Mesothelial cell of epicardium (in vitro differentiated cells): ENCODE measurements at places on chromosomes 4 and X. TPM values are rescaled to one million over a fixed set of nuclear protein-coding genes. Genes with fewer than 3 reads are reported as not detected.

GRCh38 chrX:15946783-15947580 is 92.4 kb upstream of the AP1S2 start:
- no peak for DNase-seq
- no peak overlapping the region for H3K4me3 ChIP-seq
- H3K4me1 ChIP-seq, result peaks cover 25% of the 10 kb centered on the region
- H3K27me3 ChIP-seq, result no peaks in the 10 kb centered on the region

DNA sequence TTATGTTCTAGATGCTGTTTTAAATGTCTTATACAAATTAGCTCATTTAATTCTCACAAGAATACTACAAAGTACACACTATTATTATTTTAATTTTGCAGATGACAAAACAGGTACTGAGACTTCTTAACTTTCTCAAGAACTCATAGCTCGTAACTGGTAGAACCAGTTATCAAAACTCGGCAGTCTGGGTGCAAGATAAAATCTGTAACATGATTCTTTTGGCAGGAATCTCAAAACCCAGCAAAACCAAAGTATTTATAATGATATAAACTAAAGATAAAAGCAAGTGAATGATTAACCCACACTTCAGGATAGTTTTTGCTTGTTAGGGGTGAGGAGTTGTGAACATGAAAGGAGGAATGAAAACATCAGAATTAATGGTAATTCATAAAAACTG is 27.6 kb downstream of the CLNK start:
- H3K36me3 ChIP-seq, result peaks cover 12% of the 10 kb centered on the region
- H3K27me3 ChIP-seq, result no peaks in the 10 kb centered on the region
- peaks cover 54% of the 10 kb centered on the region for H3K4me1 ChIP-seq
- no peak for DNase-seq

GRCh38 chr4:122221322-122221721 is 69.2 kb downstream of the BLTP1 start:
- peaks cover 34% of the 10 kb centered on the region for H3K36me3 ChIP-seq
- H3K4me1 ChIP-seq, result no peaks in the 10 kb centered on the region
- no peak overlapping the region for H3K27ac ChIP-seq
- no peaks in the 10 kb centered on the region for H3K27me3 ChIP-seq

GRCh38 chr4:2116687-2117400 is 57.7 kb downstream of the NAT8L start:
- H3K27me3 ChIP-seq, result peaks cover 13% of the 10 kb centered on the region
- no peak for DNase-seq
- H3K4me3 ChIP-seq, result no peak overlapping the region
- peaks cover 5% of the 10 kb centered on the region for H3K4me1 ChIP-seq

DNA sequence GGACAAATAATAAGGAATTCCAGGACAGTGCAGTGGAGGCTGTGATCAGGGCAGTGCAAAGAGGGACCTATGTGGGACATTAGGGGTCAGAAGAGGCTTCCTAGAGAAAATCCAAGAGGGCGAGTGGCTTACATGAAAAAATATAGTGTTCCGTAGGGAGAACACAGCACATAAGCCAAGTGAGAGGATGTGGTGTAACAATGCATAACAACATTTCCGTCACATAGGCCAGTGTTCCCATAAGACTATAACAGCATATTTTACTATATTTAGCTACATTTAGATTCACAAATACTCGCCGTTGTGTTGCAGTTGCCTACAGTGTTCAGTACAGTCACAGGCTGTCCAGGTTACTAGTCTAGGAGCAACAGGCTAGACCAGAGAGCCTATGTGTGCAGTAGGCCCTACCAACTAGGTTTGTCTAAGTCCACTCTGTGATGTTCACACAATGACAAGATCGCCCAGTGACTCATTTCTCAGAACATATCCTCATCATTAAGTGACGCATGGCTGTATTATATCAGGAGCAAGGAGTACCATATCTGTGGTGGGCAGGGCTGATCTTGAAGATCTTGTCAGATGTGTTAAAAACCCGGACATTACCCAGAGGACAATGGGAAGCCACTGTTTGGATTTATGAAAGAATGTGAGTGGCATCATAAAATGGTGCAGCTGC is 74.0 kb upstream of the TBL1X start:
- H3K4me1 ChIP-seq, result no peaks in the 10 kb centered on the region
- H3K36me3 ChIP-seq, result no peaks in the 10 kb centered on the region
- H3K4me3 ChIP-seq, result no peak overlapping the region
- no peak overlapping the region for H3K27ac ChIP-seq

- H3K27ac ChIP-seq, result no peak overlapping the region
- H3K4me3 ChIP-seq, result no peak overlapping the region
- H3K4me1 ChIP-seq, result no peaks in the 10 kb centered on the region
- no peak for DNase-seq
- no peaks in the 10 kb centered on the region for H3K27me3 ChIP-seq
- no peaks in the 10 kb centered on the region for H3K36me3 ChIP-seq
These were observed 673.2 kb upstream of the MAGEB2 start for GRCh38 chrX:29542152-29542551.

GRCh38 chr4:25950461-25951389 is 36.7 kb downstream of the SMIM20 start:
- DNase-seq, result no peak
- H3K4me1 ChIP-seq, result peaks cover 20% of the 10 kb centered on the region
- H3K36me3 ChIP-seq, result no peaks in the 10 kb centered on the region

GRCh38 chrX:77918568-77918967 is 8.1 kb downstream of the ATP7A start:
- no peaks in the 10 kb centered on the region for H3K36me3 ChIP-seq
- no peak for DNase-seq
- H3K4me3 ChIP-seq, result no peak overlapping the region
- H3K27ac ChIP-seq, result no peak overlapping the region
- H3K27me3 ChIP-seq, result no peaks in the 10 kb centered on the region

GRCh38 chrX:46029777-46030176 is 515.4 kb downstream of the ZNF674 start:
- no peak for DNase-seq
- no peak overlapping the region for H3K4me3 ChIP-seq
- no peaks in the 10 kb centered on the region for H3K27me3 ChIP-seq
- no peak overlapping the region for H3K27ac ChIP-seq
- no peaks in the 10 kb centered on the region for H3K36me3 ChIP-seq

GRCh38 chr4:152936446-152937335 is 568 bp downstream of the FHDC1 start:
- peak; percentile 54 for DNase-seq
- peak overlapping the region; percentile 71 for H3K4me3 ChIP-seq
- no peak overlapping the region for H3K27ac ChIP-seq
- peaks cover 15% of the 10 kb centered on the region for H3K4me1 ChIP-seq
- peaks cover 58% of the 10 kb centered on the region for H3K27me3 ChIP-seq

- no peak overlapping the region for H3K4me3 ChIP-seq
- no peaks in the 10 kb centered on the region for H3K27me3 ChIP-seq
- no peak overlapping the region for H3K27ac ChIP-seq
- no peak for DNase-seq
- peaks cover 12% of the 10 kb centered on the region for H3K4me1 ChIP-seq
These were observed 571.5 kb upstream of the TENM3 start for GRCh38 chr4:181671672-181672071.

DNA sequence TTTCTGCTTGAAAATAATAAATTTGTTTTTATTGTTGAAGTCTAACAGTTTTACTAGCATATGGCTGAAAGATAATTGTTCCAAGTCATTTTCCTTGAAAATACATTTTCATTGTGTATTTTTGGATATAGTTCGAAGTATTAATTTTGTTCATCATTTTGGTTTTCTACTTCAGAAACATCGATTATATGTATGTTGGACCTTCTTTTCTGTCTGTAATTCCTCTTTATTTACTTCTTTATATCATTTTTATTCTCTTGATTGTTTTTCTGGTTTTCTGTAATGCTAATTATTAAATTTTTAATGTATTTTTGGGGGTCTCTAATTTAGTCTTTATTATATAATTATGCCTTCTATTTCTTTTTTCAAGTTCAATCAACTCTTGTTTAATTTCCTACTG is 407.1 kb upstream of the FRG1 start:
- H3K27ac ChIP-seq, result no peak overlapping the region
- no peaks in the 10 kb centered on the region for H3K27me3 ChIP-seq
- no peak overlapping the region for H3K4me3 ChIP-seq
- DNase-seq, result no peak
- H3K36me3 ChIP-seq, result peaks cover 4% of the 10 kb centered on the region
- H3K4me1 ChIP-seq, result no peaks in the 10 kb centered on the region

- no peak overlapping the region for H3K4me3 ChIP-seq
- H3K36me3 ChIP-seq, result peaks cover 69% of the 10 kb centered on the region
- H3K4me1 ChIP-seq, result peaks cover 10% of the 10 kb centered on the region
- DNase-seq, result no peak
- no peak overlapping the region for H3K27ac ChIP-seq
These were observed 22.3 kb downstream of the AIMP1 start for GRCh38 chr4:106338671-106339070.

GRCh38 chr4:108166038-108166437 is 2.7 kb downstream of the LEF1 start:
- H3K4me3 ChIP-seq, result peak overlapping the region; percentile 99
- peaks cover 18% of the 10 kb centered on the region for H3K27me3 ChIP-seq
- H3K4me1 ChIP-seq, result peaks cover 57% of the 10 kb centered on the region
- H3K27ac ChIP-seq, result peak overlapping the region; percentile 71
- H3K36me3 ChIP-seq, result peaks cover 11% of the 10 kb centered on the region

DNA sequence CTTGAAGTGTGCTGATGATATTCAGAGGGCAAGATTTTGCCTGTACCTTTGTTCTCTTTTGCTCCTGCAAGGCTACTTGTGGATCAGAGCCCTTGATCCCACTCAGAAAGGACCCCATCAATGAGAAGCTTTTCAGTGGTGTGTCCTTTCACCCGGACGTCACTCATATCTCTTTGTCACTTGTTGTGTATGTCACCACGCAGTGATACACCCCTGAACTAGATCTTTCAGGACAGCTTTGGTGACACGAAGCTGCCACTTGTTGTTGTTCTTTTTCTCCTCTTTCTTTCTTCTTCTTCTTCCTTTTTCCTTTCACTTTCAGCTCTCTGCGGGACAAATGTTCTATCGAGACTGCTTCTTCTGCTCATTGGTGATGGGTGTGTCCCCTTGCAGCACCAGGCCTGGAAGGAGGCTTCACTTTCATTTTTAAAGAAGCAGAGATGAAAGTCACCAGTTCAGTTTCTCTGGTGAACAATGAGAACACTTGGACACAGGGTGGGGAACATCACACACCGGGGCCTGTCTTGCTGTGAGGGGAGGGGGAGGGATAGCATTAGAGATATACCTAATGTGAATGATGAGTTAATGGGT is 83.6 kb downstream of the NBDY start:
- peaks cover 10% of the 10 kb centered on the region for H3K4me1 ChIP-seq
- H3K36me3 ChIP-seq, result peaks cover 23% of the 10 kb centered on the region
- H3K27ac ChIP-seq, result peak overlapping the region; percentile 47
- H3K27me3 ChIP-seq, result no peaks in the 10 kb centered on the region

- H3K4me3 ChIP-seq, result no peak overlapping the region
- peak overlapping the region; percentile 48 for H3K27ac ChIP-seq
- H3K27me3 ChIP-seq, result no peaks in the 10 kb centered on the region
- peaks cover 6% of the 10 kb centered on the region for H3K36me3 ChIP-seq
- DNase-seq, result no peak
These were observed 262.2 kb downstream of the ARHGAP10 start for GRCh38 chr4:147994076-147994475.

GRCh38 chr4:69104719-69105275 is 8.5 kb downstream of the UGT2B7 start:
- DNase-seq, result no peak
- H3K27ac ChIP-seq, result no peak overlapping the region
- no peaks in the 10 kb centered on the region for H3K27me3 ChIP-seq
- no peaks in the 10 kb centered on the region for H3K36me3 ChIP-seq
- no peaks in the 10 kb centered on the region for H3K4me1 ChIP-seq

- H3K4me1 ChIP-seq, result no peaks in the 10 kb centered on the region
- H3K27ac ChIP-seq, result no peak overlapping the region
- H3K4me3 ChIP-seq, result no peak overlapping the region
- no peaks in the 10 kb centered on the region for H3K36me3 ChIP-seq
These were observed 260.5 kb downstream of the TMA16 start for GRCh38 chr4:163755013-163755412.

DNA sequence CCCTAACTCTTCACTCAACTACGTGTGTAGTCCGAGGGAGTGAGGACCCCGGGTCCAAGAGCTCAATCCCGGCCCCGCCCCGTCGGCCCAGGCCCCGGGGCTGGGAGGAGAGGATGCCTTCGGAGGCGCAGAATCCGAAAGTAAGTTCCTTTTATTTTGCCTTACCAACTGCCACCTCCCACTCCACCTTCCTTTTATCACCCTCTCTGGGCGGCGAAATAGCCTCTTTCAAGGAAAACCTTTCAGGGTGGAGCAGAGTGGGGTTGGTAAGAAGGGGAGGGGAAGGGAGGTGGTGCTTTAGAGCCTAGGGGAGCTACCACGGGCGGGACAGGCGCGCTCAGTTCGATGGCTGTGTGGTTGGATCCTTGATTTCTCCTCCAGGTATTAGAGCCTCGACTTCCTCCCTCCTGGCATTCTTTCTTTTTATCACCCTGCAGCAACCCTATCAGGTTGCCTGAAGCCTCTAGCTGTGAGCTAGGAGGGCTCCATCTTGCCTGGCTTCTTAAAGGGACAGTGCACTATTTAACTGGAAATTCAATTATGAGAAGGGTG is 191.2 kb downstream of the RRAGB start:
- no peaks in the 10 kb centered on the region for H3K27me3 ChIP-seq
- peaks cover 11% of the 10 kb centered on the region for H3K4me1 ChIP-seq
- no peaks in the 10 kb centered on the region for H3K36me3 ChIP-seq
- H3K4me3 ChIP-seq, result peak overlapping the region; percentile 88

GRCh38 chrX:105210258-105210657 is 10.2 kb downstream of the TEX13A start:
- no peak overlapping the region for H3K27ac ChIP-seq
- H3K4me3 ChIP-seq, result no peak overlapping the region
- no peaks in the 10 kb centered on the region for H3K4me1 ChIP-seq
- H3K27me3 ChIP-seq, result no peaks in the 10 kb centered on the region
- DNase-seq, result no peak

- no peak for DNase-seq
- peaks cover 11% of the 10 kb centered on the region for H3K4me1 ChIP-seq
- H3K27ac ChIP-seq, result no peak overlapping the region
- H3K36me3 ChIP-seq, result peaks cover 21% of the 10 kb centered on the region
These were observed 25.4 kb downstream of the EIF4E start for GRCh38 chr4:98903561-98903960.

- no peak overlapping the region for H3K27ac ChIP-seq
- H3K27me3 ChIP-seq, result no peaks in the 10 kb centered on the region
- no peak for DNase-seq
- no peaks in the 10 kb centered on the region for H3K36me3 ChIP-seq
These were observed 99.3 kb upstream of the EGFL6 start for GRCh38 chrX:13469963-13470684.

GRCh38 chr4:25051534-25051933 is 20.8 kb upstream of the LGI2 start:
- H3K4me3 ChIP-seq, result no peak overlapping the region
- peaks cover 1% of the 10 kb centered on the region for H3K27me3 ChIP-seq
- no peaks in the 10 kb centered on the region for H3K36me3 ChIP-seq

GRCh38 chrX:36199928-36200327 is 280.4 kb downstream of the CFAP47 start:
- H3K36me3 ChIP-seq, result no peaks in the 10 kb centered on the region
- DNase-seq, result no peak
- no peaks in the 10 kb centered on the region for H3K27me3 ChIP-seq
- no peak overlapping the region for H3K4me3 ChIP-seq

GRCh38 chr4:26786916-26787315 is 73.7 kb upstream of the STIM2 start:
- H3K36me3 ChIP-seq, result no peaks in the 10 kb centered on the region
- no peak overlapping the region for H3K4me3 ChIP-seq
- peaks cover 29% of the 10 kb centered on the region for H3K4me1 ChIP-seq
- no peaks in the 10 kb centered on the region for H3K27me3 ChIP-seq
- H3K27ac ChIP-seq, result no peak overlapping the region
- no peak for DNase-seq

The PNMA6A gene
- total RNA-seq, result 4.9 to 5.2 TPM (median 5.1 TPM) in 3 replicates

The CDX4 gene
- total RNA-seq, result not detected in 3 replicates

The TMEM154 gene
- total RNA-seq, result 0.75 to 1.2 TPM (median 0.98 TPM) in 3 replicates

The MAGEA11 gene
- total RNA-seq, result not detected in 3 replicates

The GPR119 gene
- total RNA-seq, result not detected in 3 replicates

The C1GALT1C1 gene
- 12.7 to 12.9 TPM (median 12.8 TPM) in 3 replicates for total RNA-seq

The SSX4B gene
- not detected in 3 replicates for total RNA-seq

The IL15 gene
- total RNA-seq, result 0.80 to 1.1 TPM (median 0.82 TPM) in 3 replicates

The TEX13C gene
- not detected in 3 replicates for total RNA-seq
